Stimulated activated CD4-positive, alpha-beta T cell treated with anti-CD3 and anti-CD28 coated beads, Interleukin-15, amount 100 ng/mL, for 1 hour (primary cell): ENCODE measurements at places on chromosomes 4 and X.

DNA sequence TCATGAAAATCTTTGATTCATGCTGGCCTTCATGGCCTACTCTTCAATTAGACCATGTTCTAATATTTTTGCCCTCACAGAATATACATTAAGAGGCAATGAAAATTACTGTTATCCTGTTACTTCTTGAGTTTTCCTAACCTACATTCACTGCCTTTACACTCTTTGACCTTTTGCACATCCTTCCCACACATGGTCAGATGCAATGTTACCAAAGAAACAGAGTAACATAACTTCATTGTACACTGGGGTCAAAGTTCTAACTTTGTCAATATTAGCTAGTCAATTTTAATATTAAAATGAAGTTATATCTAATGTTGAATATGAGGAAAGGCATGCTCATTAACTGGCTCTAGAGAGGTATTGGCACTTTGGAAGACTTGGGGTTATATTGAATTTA, 284.8 kb downstream of the TEX13C start:
- DNase-seq, result no peak

DNA sequence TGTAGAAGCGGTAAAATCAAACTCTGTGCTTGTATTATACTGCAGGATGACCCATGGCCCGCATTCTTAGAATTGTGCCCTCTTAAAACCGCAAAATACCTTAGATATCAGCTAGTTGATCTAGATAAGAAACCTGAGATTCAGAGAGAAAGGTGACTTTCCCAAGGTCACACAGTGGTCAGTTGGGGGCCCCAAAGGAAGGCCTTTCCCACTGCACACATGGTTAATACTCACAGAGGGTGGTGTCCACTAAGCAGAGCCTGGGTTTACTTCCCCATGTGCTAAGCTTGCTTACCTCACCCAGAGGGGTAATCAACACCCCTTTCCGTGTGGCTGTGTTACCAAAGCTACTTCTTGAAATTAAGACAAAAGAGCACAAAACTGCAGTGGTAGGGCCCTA, 66.3 kb downstream of the RBM47 start:
- no peak for DNase-seq

GRCh38 chr4:153421941-153422340, 44.2 kb upstream of the TMEM131L start:
- DNase-seq, result no peak

DNA sequence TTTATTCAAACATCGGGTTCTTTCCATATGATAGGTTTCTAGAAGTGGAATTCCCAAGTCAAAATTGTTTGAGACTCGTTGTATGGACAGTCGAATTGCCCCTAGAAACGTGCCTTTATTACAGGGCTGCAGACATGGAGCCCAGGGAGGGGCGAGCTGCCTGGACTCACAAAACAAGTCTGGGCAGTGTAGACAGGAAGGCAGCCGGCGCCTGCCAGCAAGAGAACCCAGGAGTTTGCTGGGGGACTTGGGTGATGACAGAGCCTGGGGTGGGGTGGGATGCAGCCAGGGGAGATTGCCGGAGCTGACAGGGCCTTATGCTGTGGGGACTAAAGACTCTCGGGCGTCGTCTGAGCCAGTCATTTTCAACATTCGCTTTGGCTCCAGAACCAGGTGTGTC, 107.4 kb upstream of the MSX1 start:
- DNase-seq, result no peak

DNA sequence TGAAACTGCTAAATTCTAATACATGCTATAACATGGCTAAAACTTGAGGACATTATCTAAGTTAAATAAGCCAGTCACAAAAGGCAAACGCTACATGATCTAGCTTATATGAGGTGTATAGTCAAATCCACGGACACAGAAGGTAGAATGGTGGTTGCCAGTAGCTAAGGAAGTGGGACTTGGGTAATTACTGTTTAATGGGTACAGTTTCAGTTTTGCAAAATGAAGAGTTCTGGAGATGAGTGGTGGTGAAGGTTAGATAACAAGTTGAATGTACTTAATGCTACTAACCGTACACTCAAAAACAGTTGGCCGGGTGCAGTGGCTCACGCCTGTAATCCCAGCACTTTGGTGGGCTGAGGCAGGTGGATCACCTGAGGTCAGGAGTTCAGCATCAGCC, 644.5 kb upstream of the DIPK2B start:
- DNase-seq, result no peak

- no peak for DNase-seq
These were observed 167.3 kb downstream of the ACTRT1 start for GRCh38 chrX:127884921-127885320.

DNA sequence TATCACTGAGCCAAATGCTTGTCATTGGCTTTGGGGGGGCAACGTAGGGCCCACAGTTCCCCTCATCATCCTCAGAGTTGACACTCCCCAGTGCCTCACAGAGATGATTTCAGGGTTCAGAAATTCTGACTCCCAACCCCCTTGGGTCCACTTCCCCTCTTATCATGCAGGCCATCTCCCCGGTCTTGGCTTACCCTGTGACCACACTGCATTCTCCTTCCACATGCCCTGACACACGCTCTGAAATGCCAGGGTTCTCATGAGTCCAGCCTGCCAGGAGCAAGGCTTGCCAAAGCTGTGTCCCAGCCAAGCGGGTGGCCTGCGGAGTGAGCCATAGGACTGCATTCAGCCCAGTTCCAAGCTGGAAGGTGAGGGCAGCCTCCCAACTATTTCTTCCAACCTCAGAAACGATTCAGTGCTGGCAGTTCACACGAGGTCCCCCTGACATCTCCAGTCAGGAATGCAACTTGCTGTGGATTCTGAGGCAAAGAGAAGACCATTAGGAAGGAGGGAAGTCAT, 101.2 kb downstream of the SMIM20 start:
- DNase-seq, result no peak

GRCh38 chr4:188941524-188942119, 802.4 kb downstream of the TRIML1 start:
- DNase-seq, result no peak

- no peak for DNase-seq
These were observed 2.9 kb downstream of the TMEM128 start for GRCh38 chr4:4245172-4245571.

DNA sequence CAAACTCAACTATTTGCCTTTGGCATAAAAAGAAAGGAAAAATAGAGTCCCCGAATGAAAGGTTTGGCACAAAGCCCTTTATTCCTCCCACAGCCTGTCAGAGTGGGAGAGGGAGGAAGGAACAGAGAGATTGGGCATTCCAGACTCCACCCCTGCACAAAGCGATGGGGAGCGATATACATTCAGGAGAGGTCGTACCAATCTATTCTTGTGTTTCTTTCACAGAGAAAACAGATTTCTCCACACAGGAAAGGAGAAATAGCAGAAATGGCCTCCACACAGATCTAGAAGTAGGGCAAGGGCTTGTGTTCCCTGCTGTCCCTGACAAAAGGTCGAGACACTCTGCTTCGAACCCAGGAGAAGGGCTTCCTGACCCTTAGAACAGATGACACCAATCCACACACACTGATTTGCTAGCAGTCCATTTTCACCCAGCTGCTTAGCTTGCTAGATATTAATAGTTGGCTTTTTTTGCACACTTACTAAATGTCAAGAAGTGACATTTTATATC, 197.4 kb downstream of the MAML3 start:
- no peak for DNase-seq

GRCh38 chr4:124044867-124045266, 648.3 kb downstream of the SPRY1 start:
- DNase-seq, result no peak

GRCh38 chr4:138439143-138439581, 197.0 kb upstream of the SLC7A11 start:
- DNase-seq, result no peak

DNA sequence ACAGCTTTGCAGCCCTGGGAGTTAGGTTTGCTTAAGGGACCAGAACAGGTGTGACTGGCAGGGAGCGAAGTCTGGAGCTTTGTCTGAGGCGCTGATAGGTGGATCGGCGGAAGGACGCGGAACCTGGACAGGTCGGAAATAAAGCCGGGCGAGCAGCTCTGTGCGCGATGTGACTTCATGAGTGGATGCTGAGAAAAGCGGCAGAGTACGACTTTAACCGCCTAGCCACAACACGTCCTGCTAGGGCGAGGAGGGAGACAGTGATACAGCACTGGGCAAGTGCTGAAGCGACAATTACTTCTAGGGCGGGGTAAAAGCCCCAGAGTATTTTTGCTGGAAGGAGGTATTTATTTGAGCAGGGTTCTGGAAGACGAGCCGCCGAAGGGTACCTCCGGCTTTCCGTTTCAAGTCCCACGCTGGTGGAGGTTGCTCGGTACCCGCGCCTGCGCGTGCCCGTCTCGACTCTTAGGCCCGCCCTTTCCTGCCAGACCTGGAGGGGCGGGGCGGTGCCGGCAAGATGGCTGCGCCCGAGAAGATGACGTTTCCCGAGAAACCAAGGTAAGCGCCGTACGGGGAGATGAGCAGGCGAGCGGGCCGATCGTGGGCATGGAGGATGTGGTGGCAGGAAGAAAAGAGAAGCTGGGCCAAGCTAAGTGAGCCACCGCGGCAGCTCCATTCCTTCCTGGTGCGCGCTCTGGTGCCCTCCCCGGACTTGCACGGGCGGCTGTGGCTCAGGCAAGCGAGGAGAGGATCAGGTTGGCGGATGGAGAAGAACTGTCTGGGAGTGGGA, at the start of gene ZRSR2:
Gene ZRSR2 (plus strand): TSS at position 506 of the 790 bp plus-strand sequence. CDS start 12 bp downstream, at position 518.
- DNase-seq, result peak; percentile 77

DNA sequence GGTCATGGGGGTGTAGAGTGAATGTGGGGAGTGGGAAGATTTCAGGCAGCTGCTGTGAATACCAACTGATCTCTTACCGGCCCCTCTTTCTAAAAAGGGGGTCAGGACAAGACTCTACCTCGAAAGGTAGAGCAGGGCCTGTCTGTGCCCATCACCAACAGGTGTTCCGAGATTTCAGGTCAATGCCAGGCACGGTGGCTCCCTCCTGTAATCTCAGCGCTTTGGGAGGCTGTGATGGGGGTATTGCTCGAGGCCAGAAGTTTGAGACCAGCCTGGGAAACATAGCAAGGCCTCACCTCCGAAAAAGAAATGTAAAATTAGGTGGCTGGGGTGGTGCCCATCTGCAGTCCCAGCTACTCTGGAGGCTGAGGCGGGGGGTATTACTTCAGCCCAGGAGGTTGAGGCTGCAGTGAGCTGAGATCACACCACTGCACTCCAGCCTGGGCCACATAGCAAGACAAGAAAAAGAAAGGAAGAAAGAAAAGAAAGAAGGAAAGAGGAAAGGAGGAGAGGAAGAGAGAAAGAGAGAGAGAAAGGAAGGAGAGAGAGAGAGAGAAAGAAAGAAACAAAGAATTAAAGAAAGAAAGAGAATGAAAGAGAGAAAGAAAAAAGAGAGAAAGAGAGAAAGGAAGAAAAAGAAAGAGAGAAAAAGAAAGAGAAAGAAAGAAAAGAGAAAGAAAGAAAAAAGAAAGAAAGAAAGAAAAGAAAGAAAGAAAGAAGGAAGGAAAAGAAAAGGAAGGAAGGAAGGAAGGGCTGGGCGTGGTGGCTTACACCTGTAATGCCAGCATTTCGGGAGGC, 50.1 kb downstream of the CRLF2 start:
- no peak for DNase-seq

GRCh38 chr4:40749717-40750460, at the start of gene NSUN7:
Gene NSUN7 (plus strand): TSS chr4:40749955. CDS start chr4:40750694, 739 bp downstream.
- DNase-seq, result no peak

DNA sequence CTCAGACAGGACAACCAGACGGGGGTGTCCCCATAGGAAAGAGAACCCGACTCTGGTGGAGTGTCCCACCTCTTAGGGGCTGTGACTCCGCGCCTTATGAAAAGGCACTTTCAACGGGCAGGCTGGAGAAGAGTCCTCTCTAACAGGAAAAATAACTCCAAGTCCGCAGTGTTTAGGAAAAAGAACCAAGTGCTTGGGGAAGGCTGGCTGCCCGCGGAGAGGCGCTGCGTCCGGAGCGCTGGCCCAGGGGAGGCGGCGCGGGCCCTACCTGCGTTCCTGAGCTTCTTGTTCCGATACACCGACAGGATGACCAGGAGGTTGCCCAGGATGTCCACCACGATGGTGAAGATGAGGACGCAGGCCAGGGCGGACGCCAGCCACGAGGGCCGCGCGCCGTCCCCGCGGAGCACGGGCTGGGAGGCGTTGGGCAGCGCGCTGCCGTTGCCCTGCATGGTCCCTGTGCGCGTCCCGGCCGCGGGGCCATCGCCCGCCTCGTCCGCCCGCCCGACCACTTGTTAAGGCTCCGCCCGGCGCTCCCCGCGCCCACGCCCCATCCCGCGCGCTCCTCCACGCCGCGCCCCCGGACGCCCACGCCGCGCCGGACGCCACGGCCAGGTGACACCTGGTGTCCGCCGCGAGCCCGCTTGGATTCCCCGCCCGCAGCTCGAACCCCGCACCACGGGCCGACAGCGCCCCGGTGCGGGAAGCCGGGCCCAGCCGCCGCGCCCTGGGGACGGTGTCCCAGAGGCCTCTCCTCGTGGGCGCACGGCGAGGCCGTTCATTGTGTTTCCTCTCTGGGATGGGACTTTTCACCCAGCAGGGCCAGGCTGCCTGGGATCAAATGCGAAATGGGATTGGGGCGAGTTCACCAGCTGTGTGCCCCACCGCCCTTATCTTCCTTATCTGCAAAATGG, at the start of gene MTNR1A:
Gene MTNR1A (minus strand): TSS at position 654 of the 914 bp plus-strand sequence. CDS start 202 bp downstream, at position 452.
- DNase-seq, result no peak

DNA sequence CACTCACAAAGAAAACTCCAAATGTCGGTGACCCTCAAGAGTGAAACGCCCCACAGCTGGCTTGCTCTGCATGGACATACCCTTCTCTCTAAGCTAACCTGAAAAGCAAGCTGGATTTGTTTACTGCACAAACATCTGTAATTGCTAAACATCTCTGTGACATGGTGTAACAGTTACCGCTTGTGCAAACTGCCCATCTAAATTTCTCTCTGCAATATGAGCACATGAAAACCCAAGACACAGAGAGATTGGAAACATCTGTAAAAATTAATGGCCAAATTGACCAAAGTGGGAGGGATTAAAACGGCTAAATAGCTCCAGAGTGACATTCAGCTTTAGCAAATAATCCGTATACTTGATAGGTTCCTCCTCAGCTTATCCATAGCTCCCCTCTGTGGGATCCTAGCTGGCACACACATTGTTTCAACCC, 155.0 kb upstream of the MAP3K15 start:
- DNase-seq, result no peak

DNA sequence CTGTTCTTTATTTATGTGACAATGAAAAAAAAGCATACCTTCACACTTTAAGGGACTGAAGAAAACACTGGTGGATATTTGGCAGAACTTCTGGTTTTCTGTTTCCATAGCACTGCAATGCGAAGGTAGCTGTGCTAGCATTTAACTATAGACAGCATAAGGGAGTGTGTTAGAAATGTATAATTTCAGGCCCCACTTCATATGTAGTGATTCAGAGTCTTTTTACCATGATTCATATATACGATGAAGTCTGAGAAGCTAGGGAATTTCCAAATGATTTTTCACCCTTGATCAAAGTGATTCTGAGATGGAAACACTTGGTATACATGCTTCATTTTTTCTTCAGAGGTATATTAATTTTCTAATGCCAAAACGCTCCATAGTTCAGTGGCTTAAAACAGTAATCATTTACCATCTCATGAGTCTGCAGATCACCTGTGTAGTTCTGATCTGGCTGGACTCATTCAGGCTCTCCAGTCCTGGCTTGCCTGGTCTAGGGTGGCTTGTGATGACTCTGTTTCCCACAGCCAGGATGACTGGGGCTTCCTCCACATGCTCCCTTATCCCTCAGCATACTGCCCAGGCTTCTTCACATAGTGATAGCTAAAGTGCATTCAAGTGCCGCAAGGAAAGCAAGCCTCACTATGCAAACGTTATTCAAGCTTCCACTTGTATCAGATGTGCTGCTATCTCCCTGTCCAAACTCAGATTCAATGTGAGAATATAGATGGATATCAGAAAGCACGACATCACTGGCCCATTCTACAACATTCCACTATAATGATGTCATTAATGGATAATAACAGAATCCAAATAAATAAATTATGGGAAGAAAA, 790.1 kb downstream of the TECRL start:
- DNase-seq, result no peak
